ENCODE measurements at places on chromosomes 1 and 21.

DNA sequence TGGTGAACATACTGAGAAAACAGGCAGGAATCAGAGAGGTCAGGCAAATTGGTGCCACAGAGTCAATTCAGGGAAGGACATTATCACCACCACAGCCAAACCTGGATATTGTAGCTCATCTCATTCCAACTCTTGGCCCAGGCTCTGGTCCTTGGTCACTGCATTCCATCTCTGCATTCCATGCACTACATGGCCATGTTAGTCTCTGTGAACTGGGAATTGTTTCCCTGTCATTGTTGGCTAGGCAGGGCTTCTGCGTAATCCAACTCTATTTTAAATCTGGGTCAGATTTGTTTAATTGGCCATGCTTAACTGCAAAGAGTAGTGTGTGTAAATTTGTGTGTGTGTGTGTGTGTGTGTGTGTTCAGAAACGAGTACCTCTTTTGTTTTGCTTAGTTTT is 837.6 kb upstream of the ADAMTS5 start:
- no peak for DNase-seq

DNA sequence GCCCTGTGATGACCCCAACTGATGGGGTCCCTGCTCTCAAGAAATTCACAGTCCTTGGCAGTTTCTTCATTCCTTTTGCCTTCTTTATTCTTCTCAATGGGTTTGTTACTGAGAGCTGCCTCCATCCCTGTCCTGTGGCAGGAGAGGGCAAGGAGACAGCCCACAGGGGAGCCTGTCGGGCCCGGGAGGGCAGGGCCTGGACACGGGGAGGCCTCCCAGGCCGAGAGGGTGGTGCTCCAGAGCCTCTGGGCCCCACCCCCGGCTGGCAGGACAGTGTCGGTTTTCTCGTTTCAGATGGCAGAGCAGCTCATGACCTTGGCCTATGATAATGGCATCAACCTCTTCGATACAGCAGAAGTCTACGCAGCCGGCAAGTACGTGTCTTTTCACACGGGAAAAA is 36.2 kb downstream of the KCNAB2 start:
- no peak for DNase-seq

GRCh38 chr1:33430692-33431593 is at the start of gene PHC2:
Gene PHC2, minus strand, starts transcription at chr1:33431095. Its CDS starts 55,556 bp downstream, at chr1:33375539.
- DNase-seq, result peak; percentile 98

DNA sequence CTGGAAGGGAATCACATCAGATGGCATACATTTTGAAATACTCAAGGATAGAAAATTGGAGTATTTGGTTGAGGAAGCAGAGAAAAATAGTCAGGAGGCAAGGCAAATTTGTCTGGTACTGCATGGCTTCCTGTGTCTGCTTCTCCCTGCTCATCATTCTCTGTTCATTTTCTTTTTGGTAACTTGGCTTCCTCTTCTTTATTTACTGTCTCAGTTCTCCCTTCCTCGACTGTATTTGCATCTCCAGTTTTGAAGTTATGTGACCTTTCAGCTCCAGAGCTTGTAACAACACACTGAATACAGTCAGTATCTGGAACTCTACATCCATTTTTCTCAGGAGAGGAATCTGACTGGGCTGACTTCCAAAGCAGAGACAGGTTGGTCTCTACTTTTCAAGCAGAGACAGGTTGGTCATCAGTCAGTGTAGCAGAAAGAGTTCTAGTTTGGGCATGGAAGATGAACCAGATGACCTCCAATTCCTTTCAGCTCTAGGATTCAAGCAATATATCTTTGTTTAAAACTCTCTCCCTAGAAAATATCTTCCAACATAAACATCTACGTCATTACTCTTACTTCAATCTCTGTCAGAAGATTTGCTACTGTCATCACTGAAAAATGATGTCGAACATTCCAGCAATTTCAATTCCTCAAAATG is 571.2 kb downstream of the ADGRL2 start:
- no peak for DNase-seq

- DNase-seq, result peak; percentile 26
Observed at GRCh38 chr21:35390013-35390776, 341.1 kb upstream of the RUNX1 start.

DNA sequence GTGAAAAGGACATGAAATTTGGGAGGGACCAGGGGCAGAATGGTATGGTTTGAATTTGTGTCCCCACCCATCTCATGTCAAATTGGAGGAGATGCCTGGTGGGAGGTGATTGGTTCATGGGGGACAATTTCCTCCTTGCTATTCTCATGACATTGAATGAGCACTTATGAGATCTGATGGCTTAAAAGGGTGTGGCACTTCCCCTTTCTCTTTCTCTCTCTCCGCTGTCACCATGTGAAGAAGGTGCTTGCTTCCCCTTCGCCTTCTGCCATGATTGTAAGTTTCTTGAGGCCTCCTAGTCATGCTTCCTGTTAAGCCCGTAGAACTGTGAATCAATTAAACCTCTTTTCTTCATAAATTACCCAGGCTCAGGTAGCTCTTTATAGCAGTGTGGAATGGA is 7.6 kb upstream of the GBP4 start:
- DNase-seq, result no peak

- no peak for DNase-seq
Observed at GRCh38 chr1:172487550-172487949, 43.7 kb upstream of the PIGC start.
